Bone marrow (tissue), 2 donors: ENCODE measurements at places on chromosomes 1 and 21.
A peak's percentile ranks its signal among the peaks of the same experiment; 100 is the strongest.

- DNase-seq: no peak
These were observed 14.4 kb downstream of the CYP4B1 start for GRCh38 chr1:46812996-46813857.

DNA sequence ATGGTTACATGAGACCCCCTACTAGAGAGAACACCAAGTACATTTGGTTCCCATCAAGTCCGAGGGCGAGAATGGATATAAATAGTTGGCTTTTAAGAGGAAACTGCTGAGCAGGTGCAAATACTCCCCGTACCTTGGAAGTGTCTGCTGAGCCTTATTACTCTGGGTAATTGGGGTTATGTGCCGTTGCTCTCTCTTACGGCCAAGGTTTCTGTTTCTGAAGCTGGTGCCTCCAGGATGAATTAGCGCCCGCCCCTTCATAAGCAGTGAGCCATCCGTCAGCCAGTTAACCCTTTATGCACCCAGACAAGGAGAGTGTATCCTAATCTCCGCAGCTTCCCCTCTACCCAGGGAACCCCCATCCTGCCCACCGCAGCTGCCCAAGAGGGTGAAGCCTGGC, 90.4 kb upstream of the AJAP1 start:
- DNase-seq: no peak

GRCh38 chr1:161688946-161689345, 18.1 kb upstream of the FCRLA start:
- no peak for DNase-seq

DNA sequence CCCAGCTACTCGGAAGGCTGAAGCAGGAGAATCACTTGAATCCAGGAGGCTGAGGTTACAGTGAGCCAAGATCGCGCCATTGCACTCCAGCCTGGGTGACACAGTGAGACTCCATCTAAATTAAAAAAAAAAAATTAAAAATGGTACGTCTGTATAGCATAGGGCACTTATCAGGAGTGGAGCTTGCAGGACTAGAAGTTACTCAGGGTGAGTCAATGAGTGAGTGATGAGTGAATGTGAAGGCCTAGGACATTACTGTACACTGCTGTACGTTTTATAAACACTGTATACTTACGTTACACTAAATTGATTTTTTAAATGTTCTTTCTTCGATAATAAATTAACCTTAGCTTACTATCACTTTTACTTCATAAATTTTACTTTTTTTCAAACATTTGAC, 183.6 kb downstream of the NR5A2 start:
- DNase-seq: no peak

GRCh38 chr1:31152181-31152795, 86.8 kb upstream of the PUM1 start:
- no peak for DNase-seq

GRCh38 chr1:84505493-84506001, 639 bp upstream of the SPATA1 start:
- DNase-seq: no peak

DNA sequence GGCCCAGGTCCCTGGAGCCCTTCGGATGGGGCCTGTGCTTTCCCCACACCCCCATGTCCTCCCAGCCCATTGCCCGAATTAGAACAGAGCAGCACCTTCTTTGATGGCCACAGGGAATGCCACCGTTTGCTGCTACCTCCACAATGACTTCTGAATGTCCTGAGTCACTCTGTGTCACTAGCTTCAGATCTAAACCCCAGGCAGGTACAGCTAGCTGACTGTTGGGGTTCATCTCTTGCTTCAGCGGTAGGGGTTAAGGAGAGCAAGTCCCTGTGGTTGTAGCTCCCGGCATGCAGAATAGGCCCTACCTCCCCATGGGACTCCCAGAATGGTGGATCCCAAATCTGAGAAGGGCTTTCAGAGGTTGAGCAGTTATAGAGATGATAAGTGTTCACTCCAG, 291.1 kb upstream of the POU3F1 start:
- DNase-seq: no peak

GRCh38 chr1:109791495-109792043, 27.8 kb upstream of the EPS8L3 start:
- no peak for DNase-seq

GRCh38 chr1:98903261-98903660, 101.4 kb downstream of the PLPPR5 start:
- no peak for DNase-seq

DNA sequence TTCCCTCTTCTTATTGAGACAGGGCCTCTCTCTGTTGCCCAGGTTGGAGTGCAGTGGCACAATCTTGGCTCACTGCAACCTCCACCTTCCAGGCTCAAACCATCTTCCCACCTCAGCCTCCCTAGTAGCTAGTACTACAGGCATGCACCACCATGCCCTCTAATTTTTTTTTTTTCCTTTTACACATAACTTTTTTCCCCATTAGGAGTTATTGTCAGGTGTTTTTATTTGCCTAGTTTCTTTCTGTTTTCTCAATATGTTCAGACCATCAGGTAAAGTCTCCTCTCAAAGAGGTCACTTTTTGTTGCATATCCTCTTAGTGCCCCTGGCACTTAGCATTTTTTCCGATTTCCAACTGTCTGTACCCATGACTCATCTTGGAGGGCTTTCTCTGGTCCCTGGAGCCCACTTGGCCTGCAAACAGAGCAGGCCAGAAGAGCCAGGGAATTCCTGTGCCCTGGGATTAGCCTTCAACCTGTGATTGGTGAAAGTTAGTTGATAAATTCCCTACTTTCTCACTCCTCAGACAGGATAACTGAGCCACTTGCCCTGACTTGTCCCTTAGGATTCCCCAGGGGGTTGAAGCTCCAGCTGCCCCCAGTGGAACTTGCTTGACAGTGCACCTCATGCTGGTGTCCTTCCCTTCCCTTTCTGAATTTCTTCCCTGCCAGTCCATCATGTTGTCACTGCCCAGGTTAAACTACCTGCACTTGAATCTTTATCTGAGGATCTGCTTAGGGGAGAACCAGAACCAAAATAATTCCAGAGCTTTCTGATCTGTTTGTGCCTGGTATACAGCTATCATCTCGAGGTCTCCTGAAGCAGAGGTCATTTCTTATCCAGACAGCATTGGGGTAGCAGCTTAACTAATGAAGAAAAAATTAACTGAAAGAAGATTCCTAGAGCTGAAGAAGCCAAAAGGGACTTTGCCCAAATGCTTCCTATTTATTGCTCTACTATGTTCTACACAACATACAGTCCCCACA, 2.4 kb downstream of the NTPCR start:
- no peak for DNase-seq

DNA sequence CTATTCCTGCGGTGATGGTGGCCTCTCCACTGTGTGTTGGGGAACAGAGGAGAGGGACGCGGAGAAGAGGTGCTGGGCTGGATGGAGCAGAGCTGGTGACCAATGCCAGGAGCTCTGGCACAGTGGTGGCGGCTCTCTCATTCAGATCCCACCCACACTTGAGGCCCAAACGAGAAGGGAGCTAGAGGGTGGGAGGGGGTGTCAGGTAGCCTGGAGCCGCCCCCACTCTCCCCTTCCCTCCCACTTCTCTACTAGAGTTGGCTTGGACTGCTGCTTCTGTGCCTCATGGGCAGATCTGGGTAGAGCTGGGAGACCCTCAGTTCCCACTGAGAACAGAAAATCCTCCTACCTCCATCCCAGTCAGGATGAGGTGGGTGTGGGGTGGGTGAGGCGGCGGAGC, 3.5 kb downstream of the TTC39A start:
- DNase-seq: no peak

GRCh38 chr1:32240140-32240951, 6.7 kb upstream of the FAM167B start:
- DNase-seq: peak; percentile 17

DNA sequence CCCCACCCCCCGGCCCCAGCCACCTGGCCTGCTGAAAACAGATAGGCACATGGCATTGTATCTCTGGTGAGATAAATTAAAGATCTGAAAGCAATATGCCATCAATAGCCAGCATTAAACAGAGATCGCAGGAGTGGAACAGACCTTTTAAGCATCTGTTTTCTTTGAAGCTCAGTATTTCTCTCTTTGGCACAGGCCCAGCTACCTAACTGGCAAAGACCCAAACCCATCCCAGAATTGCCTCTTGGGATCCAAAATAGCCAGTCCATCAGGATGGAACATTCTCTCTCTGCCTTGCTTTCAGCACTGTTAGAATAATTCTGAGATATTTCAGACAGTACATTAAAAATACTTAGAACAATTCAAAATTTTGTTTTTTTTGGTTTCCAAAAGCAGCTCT, 46.0 kb downstream of the KCNJ6 start:
- DNase-seq: no peak

- DNase-seq: no peak
These were observed 270.2 kb downstream of the DISC1 start for GRCh38 chr1:231896806-231897205.

DNA sequence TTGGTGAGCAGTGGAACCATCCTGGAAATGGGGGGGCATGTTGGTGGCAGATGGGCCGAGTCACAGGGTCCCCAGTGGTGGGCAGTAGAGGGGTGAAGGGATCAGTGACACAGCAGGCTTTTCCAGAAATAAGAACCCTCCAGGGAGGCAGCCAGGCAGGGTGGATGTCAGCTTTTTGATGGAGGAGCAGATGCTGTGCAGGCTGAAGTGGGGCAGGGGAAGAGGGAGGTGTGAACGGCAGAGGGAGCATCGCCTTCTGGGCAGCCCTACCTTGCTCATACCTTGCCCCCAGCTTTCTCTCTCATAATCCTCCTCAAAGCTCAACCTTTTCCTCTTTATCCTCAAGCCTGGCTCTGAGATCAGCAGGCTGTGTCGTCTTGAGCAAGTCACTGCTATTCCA, 131.8 kb upstream of the IPO9 start:
- DNase-seq: no peak

DNA sequence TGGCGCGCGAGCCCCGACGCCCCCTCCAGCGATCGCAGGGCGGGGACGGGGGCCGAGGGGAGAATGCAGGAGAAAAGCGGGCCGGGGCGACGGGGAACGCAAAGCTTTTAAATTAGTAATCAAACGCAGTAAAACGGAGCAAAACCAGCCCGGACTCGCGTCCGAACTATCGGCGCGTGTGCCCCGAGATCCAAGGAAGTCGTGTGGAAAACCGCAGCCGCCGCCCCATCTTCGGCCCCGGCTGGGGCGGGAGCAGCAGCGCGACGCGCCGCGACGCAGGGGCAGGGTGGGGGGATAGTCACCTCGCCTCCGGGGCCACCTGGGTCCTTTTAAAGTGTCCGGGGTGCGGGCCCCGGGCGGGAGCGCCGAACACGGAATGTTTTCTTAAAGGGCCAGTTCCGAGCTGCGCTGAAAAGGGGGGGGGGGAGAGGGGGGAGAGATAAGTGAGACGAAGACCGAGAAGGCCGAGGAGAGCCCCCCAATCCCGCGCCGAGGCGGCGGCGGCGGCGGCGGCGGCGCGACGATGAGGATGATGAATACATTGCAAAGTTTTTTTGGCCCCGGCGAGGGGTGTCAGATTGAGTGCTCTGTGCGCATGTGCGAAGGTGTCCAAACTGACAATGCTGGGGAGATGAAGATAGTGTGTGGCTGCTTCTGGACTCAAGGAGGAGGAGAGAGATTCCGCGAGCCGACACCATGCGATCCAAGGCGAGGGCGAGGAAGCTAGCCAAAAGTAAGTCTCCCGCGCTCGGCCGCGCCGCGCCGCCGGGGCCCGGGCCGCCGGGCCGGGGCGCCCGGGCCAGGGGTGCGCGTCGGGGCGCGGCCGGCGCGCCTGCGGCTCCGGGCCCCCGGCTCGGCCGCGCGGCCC, at the start of gene PRDM16:
Gene PRDM16, plus strand, starts transcription at position 640 of the 868 bp plus-strand sequence. Its CDS starts 57 bp downstream, at position 697.
- peak; percentile 25 for DNase-seq

DNA sequence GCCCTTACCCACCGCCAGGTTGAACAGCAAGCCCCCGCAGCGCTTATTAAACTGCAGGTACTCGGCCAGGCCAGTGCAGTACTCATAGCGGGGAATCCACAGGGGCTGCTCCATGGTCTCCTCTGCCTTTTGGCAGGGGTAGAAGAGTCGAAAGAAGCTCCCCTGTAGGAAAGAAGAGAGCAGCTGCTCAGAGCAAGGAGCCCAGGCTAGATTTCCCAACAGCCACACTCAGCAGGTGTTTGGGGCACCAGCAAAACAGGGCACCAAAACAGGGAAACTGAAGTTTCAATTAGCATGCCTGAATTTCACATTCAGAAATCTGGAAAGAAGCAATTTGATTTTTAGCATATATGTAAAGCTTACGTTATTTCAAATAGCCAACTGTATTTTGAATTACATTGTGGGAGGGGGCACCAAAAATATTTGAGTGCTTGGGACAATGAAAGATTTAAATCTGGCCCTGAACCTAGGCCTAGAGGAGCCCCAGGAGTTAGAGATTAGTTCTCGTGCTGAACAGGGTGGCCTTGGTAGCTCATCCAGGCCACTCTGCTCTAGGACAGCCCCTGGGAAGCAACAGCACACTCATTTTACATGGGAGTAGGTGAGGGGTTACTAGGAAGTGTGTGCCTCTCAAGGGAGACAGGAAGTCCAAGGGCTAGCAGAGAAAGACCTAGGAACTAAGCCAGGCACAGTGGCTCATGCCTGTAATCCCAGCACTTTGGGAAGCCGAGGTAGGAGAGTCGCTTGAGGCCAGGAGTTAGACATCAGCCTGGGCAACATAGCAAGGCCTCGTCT, 8.2 kb downstream of the PAFAH2 start:
- DNase-seq: no peak

- no peak for DNase-seq
These were observed 46.7 kb upstream of the PPP2R5A start for GRCh38 chr1:212238552-212238951.

DNA sequence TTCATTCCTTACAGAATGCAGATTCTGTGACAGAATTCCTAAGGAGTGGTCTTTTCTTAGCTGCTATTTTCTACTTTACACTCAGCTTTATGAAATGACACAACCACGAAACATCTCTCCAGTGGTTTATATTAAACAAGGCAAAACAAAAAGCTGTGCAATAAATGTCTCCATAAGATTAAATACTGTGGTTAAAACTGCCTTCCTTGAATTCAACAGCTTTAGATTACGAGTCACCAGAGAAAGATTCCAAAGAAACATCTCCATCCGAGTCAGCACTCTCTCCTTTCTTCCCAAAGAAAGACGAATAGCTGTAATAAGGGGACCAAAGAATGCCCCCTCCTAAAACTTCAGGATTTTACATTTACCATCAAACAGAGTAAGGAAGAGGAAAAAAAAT, 4.6 kb upstream of the C1orf87 start:
- DNase-seq: no peak

GRCh38 chr21:43740497-43741156, 21.7 kb downstream of the PDXK start:
- no peak for DNase-seq

DNA sequence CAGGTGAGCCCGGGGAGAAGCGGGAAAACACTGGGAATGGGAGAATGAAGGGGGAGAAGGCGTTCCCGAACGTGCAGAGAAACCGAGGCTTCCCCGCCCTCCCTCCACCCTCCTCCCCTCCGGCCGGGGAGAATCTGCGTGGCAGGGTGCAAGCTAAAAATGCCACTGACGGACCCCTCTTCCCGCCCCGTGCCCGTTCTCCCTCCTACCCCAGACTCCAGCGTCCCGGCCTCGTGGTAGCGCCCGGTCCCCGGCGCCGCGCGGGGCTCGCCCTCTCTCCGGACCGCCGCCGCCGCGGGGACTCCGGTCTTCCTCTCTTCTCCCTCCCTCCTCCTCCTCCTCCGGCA, 81.6 kb upstream of the AK4 start:
- DNase-seq: no peak
